ENCODE measurements at places on chromosomes 11 and 22.

DNA sequence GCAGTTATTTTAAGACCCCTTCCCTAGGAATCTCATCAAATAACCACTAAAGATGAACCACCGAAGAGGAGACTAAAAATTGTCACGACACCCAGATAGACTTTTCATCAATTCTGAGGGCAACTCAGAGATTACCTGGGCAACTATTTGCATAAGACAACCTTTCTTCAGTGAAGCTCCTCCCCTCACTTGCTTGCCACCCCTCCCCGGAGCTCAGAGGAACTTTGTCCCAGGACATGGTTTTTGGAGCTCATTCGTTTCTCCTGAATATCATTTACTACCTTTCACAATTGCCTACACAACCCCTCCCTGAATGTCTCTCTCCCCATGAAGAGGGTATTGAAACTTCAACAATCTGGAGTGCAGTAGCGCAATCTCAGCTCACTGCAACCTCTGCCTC is 3.9 kb downstream of the AGBL2 start:
- DNase-seq, result no peak

DNA sequence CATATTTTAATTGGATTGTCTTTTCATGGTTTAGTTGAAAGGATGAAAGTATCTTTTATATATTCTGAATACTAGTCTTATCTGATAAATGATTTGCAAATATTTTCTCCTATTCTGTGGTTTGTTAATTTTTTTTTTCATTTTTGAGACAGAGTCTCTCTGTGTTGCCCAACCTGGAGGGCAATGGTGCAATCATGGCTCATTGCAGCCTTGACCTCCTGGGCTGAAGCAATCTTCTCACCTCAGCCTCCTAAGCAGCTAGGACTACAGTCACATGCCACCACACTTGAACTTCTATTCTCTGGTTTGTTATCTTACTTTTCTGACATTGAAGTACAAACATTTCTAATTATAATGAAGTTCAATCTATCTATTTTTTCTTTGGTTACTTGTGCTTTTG is 30.0 kb upstream of the FAR1 start:
- DNase-seq, result no peak

GRCh38 chr11:68825571-68825970 is 16.1 kb downstream of the CPT1A start:
- peak; percentile 32 for DNase-seq

DNA sequence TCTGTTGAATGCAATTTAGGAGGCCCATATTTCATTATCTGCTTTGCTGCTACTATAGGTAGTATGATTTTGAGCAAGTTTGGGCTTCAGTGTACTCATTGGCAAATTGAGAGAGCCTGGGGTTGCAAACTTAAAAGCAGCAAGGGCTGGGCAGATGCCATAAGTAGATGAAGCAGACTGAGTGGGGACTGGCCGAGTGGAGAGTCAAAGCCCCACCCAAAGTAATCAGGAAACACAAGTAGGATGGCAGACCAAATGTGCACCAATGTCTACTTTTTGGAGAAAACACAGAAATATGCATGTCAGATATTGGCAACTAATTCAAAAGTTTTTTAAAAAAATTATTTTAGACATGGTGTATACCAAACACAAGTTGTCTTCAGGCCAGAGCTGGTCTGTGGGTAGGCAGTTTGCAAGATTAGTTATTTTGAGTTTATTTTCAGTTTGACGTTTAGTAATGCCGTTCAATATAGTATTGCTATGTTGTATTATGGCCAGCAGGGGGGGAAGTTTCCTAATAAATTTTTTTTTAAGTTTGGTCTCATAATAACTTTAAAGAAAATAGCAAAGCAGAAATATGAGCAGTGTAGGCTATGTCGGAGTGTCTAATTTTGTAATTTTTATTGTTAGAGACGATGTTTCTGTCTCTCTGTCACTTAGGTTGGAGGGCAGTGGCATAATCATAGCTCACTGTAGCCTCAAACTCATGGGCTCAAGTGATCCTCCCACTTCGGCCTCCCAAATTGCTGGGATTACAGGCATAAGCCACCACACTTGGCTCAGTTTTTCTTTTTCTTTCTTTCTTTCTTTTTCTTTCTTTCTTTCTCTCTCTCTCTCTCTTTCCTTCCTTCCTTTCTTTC is 105.1 kb downstream of the HIPK3 start:
- no peak for DNase-seq

GRCh38 chr11:2444821-2445745 is at the start of gene KCNQ1:
TSS of gene KCNQ1 (plus strand) at chr11:2445008. CDS start at chr11:2445099, 91 bp downstream.
- no peak for DNase-seq

GRCh38 chr11:114796954-114797721 is 118.8 kb downstream of the NXPE2 start:
- no peak for DNase-seq

DNA sequence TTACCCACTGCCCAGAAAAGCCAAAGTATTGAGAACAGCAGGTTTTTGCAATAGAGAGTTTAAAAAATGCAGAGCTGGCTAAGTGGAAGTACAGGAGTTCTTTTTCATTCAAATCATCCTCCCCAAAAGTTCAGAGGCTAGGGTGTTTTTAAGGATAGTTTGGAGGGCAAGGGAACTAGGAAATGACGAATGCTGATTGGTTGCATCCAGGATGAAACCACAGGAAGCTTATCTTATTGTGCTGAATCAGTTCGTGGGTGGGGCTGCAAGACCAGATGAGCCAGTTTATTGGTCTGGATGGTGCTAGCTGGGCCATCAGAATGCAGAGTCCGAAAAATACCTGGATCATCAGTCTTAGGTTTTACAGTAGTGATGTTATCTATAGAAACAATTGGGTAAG is 1427.1 kb downstream of the LRRC4C start:
- no peak for DNase-seq

DNA sequence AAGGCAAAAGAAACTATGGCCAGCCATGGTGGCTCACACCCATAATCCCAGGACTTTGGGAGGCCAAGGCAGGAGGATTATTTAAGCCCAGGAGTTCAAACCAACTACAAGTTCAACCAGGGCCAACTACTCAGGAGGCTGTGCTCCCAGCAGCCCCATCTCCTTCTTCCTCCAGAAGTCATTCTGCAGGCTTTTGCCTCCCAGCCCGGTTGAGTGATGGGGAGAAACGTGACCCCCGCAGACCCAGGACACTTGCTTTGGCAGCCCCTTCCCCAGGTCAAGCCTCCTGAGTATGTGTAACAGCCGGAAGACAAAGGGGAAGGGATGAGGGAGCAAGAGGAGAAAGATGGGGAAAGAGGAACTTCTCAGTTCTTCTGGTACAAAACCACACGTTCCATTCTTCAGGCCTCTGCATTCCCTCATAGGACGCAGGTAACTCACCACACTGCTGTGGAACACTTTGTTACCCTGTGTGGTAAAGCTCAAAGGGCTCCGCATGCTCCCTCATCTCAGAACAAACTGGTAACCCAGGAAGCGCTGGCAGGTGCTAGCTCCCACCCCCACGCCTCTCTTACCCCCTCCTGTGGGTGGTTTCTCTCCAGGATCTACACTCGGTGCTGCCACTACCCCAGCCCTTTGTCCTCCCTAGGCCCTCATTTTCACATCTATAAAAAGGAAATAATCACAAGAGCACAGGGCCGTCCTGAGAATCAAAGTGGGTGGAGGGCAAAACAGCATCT is 4.0 kb downstream of the SULT4A1 start:
- DNase-seq, result no peak

GRCh38 chr22:50656122-50657070 is 16.2 kb upstream of the SHANK3 start:
- DNase-seq, result no peak

GRCh38 chr22:32589007-32589406 is 114.4 kb downstream of the FBXO7 start:
- no peak for DNase-seq

GRCh38 chr11:68370211-68371111 is 58.1 kb downstream of the LRP5 start:
- no peak for DNase-seq

DNA sequence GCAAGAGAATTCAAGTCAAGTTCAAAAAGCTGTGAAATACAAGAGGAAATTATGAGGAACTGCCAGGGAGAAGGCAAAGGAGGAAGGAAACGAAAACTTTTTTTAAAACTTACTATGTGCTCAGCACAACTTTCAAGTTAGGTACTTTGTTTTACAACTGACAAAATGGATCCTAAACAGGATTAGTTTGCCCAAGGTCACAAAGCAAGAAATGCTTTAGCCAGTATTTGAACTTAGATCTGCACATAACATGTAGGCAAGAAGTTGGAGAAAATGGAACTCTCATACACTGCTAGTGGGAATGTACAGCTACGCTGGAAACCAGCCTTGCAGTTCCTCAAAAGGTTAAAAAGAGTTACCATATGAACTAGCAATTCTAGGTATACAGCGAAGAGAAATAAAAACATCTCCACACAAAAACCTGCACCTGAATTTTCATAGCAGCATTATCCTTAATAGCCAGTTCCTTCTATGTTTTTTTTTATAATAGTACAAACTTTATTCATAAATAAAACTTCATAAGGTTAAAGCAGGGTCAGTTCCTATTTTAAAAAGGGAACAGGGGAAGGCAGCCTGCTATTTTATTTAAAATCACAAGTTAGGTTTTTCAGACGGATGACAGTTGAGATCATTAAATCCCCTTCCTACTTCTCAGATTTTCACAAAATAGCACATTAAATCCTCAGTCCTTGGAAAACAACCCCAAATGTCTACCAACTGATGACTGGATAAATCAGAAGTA is 19.2 kb downstream of the DDX6 start:
- DNase-seq, result no peak

DNA sequence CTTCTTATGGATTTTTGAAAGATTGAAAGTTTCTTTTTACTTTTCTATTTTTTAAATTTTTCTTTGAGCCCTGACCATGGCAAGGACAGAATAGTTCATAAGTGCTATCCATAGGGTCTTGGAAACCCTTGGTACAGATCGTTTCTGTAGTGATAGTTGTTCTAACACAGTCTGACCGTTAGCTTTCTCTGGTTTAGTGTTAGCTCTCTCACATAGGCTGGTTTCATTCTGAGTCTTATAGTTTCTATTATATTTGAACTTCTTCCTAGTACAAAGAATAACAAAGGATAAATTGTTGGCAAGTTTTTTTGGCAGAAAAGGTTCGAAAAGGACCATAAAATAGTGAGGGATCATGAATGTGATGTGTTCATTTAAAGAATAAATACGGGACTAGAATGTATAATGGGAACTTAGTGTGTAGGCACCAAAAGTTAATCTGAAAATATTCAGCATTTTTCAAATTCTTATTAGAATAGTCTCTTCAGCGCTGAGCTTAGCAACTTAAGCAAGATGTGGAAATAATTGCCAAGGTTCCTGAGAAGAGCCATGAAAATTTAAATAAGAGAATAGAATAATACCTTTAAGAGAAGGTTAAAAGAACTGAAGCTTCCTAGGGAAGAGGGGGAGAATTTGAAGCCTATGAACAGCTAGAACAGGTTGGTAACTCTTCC is 24.1 kb downstream of the FDX1 start:
- DNase-seq, result no peak

DNA sequence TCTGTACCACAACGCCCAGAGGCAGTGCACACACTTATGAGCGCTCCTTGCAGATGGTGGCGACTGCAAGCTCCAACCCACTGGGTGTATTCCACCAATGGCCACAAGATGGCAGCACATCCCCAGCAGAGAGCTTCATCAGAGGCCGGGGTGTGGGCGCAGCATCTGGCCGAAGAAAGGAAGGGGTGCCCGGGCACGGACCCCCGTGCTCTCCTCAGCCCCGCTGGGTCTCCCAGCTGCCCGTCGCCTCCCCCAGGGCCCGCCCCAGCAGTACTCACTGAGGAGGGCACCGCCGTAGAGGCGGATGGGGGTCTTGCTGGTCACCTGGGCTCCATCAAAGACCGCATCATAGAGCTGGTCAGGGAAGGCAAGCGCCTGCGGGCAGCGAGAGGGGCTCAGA is 14.2 kb downstream of the TP53I11 start:
- peak; percentile 83 for DNase-seq

Measured in effector memory CD8-positive, alpha-beta T cell (primary cell).